ENCODE measurements at places on chromosomes 11 and 22. TPM values are rescaled to one million over a fixed set of nuclear protein-coding genes. Genes with fewer than 3 reads are reported as not detected.

GRCh38 chr11:113278925-113279324 lies 35.5 kb upstream of the TTC12 start:
- DNase-seq, result no peak

BAIAP2L2 gene
- total RNA-seq, result 2.8 TPM

OR2AG1 gene
- not detected for total RNA-seq

DNA sequence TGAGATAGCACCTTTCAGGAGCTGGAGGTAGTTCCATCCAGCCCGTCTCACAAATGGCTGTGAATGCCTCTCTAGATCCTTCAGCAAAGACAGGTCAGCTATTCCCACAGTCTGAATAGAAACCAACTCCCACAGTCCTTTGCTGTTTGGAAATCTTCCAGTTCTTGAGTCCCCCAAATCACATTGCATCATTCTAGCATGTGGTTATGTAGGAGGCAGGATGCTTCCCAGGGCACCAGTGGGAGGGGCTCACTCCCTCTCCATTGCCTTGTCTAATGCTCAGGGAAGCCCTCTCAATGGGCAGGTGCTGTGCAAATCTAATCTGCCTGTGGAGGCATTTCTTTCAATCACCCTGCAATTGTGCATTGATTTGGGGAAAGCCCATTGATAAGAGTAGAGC lies 14.6 kb downstream of the NAV2 start:
- DNase-seq, result no peak

DNA sequence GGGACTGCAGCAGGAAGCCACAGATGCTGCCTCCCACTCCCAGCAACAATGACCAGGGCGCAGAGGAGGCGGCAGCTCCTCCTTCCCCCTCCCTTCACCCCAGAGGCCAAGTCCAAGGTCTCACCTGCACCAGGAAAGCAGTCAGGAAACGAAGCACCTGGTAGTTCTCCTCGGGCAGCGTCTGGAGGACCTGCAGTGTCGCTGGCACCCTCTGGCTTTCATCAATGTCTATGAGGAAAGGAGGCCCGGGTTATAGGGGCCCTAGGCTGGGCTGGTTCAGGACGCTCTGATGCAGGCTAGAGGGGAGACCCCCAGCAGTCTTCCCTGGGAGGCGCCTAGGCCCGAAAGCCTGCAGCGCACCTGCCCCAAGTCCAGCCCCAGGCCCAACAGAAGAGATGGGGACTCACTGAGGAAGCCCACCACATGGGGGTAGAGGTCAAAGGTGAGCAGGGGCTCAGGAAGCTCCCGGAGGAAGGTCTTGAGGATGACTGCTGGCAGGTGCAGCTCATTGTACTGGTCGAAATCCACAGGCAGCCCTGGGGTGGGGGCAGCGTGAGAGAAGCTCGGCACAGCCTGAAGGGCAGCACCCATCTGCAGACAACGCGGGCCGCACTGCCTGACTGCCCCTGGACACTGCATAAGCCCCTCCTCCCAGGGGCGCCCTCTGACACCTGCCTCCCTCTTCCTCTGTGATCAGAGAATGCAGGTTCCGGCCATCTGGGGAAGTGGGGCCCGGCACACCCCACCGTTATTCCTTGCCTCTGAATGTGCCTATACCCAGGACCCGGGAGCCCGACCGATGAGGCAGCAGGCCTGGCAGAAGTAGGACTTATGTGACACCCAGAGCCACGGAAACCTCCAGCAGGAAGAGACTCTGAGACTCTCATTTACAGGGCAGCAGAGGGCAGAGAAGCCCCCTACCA lies 20.9 kb downstream of the ARHGAP1 start:
- DNase-seq, result no peak

Measured in cardiac muscle cell (in vitro differentiated cells and primary cell).